T-helper 17 cell (primary cell): ENCODE measurements at places on chromosomes 7 and 10.

- peaks cover 3% of the 10 kb centered on the region for H3K4me1 ChIP-seq
- peaks cover 9% of the 10 kb centered on the region for H3K27me3 ChIP-seq
- no peak overlapping the region for H3K27ac ChIP-seq
- no peak overlapping the region for H3K4me3 ChIP-seq
- DNase-seq = no peak
These were observed 1.4 kb downstream of the SOSTDC1 start for GRCh38 chr7:16463949-16464715.

- peaks cover 23% of the 10 kb centered on the region for H3K27me3 ChIP-seq
- H3K4me3 ChIP-seq = no peak overlapping the region
- no peak overlapping the region for H3K27ac ChIP-seq
- peaks cover 4% of the 10 kb centered on the region for H3K4me1 ChIP-seq
- peaks cover 7% of the 10 kb centered on the region for H3K36me3 ChIP-seq
- no peak for DNase-seq
These were observed 33.9 kb downstream of the ANXA8 start for GRCh38 chr10:47449979-47450378.

DNA sequence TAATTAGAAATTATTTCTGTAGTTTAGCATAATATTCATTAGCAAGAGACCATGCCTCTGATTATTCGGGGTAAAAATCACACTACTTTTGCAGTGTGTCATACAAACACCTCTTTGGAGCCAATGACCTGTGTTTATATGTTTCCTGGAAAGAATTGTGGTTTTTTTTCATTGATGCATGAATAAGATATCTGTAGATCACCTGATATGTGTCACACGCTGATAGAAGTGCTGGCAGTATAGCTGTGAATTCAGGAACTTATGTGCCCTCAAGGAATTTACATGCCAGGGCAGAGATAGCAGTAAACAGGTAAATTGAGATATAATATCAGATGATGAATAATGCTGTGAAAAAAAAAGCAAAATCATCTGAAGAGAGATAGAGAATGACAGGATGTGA is 118.2 kb downstream of the VPS50 start:
- H3K27me3 ChIP-seq = no peaks in the 10 kb centered on the region
- DNase-seq = no peak
- peaks cover 4% of the 10 kb centered on the region for H3K36me3 ChIP-seq
- no peak overlapping the region for H3K4me3 ChIP-seq
- H3K4me1 ChIP-seq = peaks cover 8% of the 10 kb centered on the region

DNA sequence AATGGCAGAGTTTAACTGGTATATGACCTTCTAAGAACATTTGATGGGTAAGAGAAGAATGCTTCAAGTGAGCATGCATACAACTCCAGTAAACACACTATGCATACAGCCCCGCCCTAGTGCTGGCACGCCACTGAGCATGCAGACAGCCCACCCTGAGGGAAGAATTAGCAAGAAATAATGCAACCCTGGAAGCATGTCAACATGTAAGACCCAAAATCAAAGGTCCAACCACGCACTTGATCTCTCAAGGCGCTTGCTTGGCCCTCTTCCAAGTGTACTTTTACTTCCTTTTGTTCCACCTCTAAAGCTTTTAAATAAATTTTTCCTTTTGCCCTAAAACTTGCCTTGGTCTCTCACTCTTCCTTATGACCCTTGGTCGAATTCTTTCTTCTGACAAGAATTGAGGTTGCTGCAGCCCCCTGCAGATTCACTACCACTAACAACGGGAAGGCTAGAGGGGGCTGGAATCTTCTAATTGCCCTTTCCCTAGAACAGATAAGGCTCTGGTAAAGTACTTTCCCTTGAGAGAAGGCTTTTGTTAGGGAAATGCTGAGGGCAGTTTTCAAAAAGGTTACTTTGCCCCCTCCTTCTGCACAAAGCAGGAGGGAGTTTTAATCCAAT is 3.4 kb downstream of the FAM24B start:
- H3K36me3 ChIP-seq = peaks cover 2% of the 10 kb centered on the region
- H3K4me3 ChIP-seq = no peak overlapping the region
- H3K4me1 ChIP-seq = peaks cover 36% of the 10 kb centered on the region
- H3K27ac ChIP-seq = no peak overlapping the region

DNA sequence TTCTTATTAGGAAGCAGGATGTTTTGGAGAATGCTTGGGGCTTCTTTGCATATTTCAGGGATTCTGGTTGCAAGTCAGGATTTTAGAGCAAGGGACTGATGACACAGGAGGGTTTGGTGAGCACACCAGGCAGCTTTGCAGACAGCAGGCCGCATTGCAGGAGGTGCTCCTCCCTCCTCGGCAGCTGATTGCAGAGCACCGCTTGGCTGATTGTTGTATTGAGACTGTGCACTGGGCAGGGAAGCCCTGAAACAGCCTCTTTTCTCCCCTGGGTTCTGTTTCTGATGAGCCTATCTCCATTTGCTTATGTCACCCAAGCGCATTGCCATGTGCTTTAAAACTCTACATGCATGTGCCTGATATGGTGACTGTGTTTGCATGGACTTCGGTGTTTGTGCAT is 769.6 kb downstream of the GRID1 start:
- H3K36me3 ChIP-seq = no peaks in the 10 kb centered on the region
- no peaks in the 10 kb centered on the region for H3K27me3 ChIP-seq
- H3K27ac ChIP-seq = no peak overlapping the region
- DNase-seq = no peak

DNA sequence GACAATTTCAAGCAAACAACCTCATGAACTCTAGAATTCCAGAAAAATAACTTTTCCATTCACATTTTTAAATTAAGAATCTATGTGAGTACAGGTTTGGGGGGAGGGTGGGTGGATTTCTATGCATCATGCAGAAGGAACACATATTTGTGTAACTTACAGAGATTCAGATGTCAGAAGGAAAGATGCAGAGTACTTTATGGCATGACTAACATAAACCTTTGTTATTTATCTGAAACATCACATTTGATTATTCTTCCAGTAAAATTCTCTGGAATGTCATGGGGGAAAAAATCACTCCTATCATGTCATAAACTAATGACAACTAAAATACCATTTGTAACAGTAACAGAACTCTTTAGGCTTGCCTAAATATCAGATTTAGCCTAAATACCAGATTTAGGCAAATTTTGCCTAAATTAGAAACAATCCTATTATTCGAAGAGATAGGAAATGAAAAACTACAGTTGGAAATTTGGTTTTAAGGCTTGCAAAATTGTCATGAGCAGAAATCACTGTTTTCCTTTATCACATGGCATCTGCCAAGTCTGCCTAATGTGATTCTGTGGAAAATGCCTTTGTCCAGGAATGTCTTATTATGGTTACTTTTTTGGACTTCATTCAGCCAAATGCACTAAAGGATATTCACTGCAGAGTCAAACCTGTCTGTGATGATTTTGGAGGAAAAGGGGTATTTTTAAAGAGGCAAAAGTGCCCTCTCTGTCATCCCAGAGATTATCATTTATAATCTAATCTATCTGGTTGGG is 527.7 kb upstream of the CELF2 start:
- H3K4me1 ChIP-seq = no peaks in the 10 kb centered on the region
- no peak overlapping the region for H3K27ac ChIP-seq
- no peak for DNase-seq
- no peaks in the 10 kb centered on the region for H3K36me3 ChIP-seq

DNA sequence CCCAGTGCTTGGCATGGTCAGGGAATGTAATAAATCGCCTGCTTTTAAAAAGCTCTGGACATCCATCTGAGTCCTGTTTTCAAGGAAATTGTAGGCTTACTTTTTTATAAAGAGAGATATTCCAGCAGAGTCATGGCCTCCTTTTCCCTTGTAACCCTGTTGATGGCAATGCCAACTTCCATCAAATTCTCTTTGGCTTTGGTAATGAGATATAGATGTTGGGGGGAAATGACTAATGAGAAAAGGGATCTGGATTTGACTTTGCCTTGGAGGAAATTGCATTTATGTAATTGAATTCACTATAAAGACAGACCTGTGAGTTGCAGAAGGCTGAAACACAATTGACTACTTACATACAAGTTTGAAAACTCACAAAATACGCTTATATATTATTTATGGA is 347.5 kb downstream of the GPR158 start:
- no peak for DNase-seq
- H3K4me3 ChIP-seq = no peak overlapping the region
- no peaks in the 10 kb centered on the region for H3K4me1 ChIP-seq
- no peak overlapping the region for H3K27ac ChIP-seq
- H3K36me3 ChIP-seq = no peaks in the 10 kb centered on the region

DNA sequence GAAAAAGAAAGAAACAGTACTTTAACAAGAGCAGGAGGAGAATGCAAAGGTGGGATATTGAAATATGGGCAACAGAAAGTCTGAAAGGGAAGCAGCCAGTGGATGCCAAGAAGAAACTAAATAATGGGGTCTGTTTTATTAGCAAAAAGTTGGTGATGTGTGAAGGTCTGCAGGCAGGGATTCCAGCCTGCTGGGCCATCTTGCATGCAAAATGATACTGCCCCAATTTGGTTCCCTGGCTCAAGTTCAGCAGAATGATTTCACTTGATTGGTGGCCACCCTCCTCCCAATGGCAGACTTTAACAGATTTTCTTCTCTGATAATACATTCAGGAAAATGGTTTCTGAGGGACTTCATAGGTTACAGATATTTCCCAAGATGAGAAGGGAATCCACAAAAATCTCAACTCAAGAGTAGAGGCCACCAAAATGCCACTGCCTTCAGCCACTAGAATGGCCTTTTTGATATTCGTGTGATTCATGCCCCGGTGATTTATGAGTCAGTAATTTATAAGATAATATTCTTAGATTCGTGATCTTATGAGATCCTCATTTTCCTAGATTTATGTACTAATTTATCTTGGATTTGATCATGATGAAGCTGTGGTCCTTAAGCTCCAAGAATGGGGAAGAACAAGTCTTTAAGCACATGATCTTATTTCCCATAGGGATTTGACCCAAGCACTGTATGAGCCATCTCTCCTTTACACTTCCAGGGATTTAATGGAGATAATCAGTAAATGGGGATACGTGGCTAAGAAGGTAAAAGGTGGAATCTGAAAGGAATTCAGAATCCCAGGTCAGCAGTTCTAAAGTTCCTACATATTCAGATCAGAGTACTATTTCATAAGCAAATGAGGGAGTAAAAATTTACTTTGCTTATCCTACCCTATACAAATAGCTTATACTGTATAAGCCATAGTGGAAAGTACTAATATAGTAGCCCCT is 32.3 kb upstream of the ADD3 start:
- H3K36me3 ChIP-seq = no peaks in the 10 kb centered on the region
- H3K4me3 ChIP-seq = no peak overlapping the region
- DNase-seq = no peak
- H3K27me3 ChIP-seq = peaks cover 12% of the 10 kb centered on the region
- H3K4me1 ChIP-seq = peaks cover 2% of the 10 kb centered on the region

DNA sequence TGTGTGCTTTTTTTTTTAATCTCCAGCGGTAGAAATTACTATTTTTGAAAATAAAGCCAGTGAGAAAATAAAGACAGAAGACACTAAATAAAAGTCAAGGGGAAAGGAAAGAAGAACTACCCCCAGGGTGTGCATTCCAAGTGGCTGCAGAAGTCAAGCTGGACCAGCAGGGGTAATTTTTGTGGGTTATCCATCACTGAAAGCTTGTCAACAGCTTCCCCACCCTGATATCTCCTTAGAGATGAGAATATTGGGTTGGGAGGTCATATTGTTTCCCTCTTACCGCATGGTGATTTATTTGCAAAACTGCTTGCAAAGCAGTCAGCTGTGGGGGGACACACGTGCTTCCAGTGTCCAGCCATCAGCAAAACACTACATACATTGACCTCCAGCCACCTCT is 46.4 kb downstream of the FAM107B start:
- DNase-seq = no peak
- peaks cover 14% of the 10 kb centered on the region for H3K4me1 ChIP-seq
- H3K4me3 ChIP-seq = no peak overlapping the region
- H3K27me3 ChIP-seq = no peaks in the 10 kb centered on the region
- H3K27ac ChIP-seq = no peak overlapping the region

DNA sequence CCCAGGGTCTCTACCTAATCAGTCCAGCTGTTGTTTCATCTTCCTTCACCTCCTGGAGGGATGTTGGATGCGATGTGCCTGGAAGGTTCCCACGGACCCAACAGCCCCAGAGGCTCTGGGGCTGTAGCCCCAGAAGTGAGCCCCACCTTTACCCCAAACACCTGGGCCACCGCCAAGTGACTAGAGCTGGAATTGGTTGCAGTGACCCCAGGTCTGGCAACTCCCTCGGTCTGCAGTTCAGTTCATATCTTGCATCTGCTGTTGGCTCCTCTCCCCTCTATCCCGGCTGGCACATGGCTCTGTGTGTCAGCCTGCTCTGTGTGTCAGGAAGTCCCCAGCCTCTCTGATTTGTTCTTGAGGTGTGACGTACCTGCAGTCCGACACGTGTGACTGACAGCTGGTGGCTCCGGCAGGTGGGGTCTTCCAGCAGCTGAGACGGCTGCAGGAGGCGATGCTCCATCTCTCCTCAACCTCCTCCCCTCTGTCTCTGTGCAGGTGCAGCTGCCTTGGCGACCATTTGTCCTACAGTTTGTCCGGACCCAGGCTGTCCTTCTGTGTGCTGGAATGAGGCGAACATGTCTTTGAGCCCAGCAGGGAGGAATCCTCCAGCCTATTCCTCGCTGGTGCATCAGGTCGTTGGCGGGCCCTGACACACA is 38.6 kb downstream of the ELFN1 start:
- H3K27ac ChIP-seq = no peak overlapping the region
- peaks cover 13% of the 10 kb centered on the region for H3K27me3 ChIP-seq
- no peaks in the 10 kb centered on the region for H3K4me1 ChIP-seq
- no peaks in the 10 kb centered on the region for H3K36me3 ChIP-seq
- no peak overlapping the region for H3K4me3 ChIP-seq

DNA sequence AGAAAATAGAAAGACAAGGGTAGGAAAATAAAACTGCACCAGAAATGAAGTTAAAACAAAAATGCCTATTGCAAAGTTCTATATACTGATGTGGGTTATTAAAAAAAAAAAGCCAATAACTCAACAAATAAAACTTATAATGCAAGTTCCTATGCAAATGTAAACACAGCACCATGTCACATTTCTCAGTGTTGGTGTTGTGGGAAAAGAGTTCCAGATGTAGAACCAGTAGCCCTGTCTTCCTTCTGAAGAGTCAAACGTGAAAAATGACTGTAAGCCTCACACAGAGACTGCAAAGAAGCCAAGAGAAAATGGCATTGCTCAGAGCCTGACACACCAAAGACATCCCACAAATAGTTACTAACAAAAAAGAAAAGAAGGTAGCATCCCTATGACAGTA is 10.1 kb downstream of the PON2 start:
- no peak overlapping the region for H3K4me3 ChIP-seq
- no peaks in the 10 kb centered on the region for H3K36me3 ChIP-seq
- H3K4me1 ChIP-seq = peaks cover 3% of the 10 kb centered on the region
- no peak overlapping the region for H3K27ac ChIP-seq

- H3K36me3 ChIP-seq = no peaks in the 10 kb centered on the region
- DNase-seq = no peak
- peaks cover 33% of the 10 kb centered on the region for H3K27me3 ChIP-seq
- H3K4me1 ChIP-seq = no peaks in the 10 kb centered on the region
- H3K4me3 ChIP-seq = no peak overlapping the region
These were observed 138.6 kb upstream of the GRB10 start for GRCh38 chr7:50921114-50921813.

DNA sequence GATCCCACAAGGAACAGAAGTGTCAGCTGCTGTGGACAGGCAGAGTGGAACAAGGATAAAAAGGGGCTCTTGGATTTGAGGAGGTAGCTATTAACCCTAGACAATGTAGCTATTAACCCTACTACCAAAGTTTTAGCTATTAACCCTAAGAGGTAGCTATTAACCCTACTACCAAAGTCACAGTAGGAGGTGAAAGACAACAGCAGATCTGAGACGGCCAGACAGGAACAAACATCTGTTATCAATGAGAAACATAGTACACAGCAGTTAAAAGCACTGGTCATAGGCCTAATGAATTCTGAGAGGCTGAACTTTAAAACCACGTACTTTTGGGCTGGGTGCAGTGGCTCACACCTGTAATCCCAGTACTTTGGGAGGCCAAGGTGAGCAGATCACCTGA is 11.9 kb downstream of the ERCC6 start:
- H3K27ac ChIP-seq = no peak overlapping the region
- no peaks in the 10 kb centered on the region for H3K27me3 ChIP-seq
